ENCODE measurements at places on chromosomes 11 and 22.

GRCh38 chr11:10394229-10395101 lies 60.6 kb upstream of the AMPD3 start:
- DNase-seq, result peak; percentile 61

DNA sequence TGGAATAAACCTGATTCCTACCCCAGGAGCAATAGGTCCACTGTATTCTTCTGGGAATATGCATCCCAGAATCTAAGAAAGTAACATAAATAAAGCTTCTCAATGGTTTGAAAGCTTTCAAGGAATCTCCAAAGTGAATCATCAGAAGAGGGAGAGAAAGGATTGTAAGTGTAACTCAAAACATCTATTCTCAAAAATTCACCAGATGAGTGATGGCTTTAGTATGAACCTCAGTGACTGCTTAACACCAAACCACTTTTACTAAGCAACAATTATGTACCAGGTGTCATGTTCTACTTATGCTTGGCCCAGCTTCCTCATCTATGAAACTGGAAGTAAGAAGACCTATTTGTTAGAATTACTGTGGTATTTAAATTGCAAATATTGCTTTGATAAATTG lies 7.4 kb downstream of the RAB38 start:
- DNase-seq, result no peak

DNA sequence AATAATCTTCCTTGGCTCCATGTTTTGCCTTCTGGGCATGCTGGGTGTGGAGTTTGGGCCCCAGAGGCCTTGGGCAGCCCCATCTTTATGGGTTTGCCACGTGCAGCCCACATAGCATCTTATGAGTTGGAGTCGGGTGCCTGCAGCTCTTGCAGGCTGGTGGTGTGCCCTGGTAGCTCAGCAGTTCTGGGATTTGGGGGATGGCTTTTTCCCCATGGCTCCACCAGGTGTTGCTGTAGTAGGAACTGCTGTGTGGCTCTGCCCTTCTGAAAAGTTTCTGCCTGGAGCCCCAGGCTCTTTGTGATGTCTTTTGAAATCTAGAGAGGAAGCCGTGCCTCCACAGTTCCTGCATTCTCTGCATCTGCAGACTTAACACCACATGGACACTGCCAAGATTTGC lies 16.8 kb downstream of the EED start:
- DNase-seq, result no peak

GRCh38 chr11:133015457-133015856 lies 516.8 kb downstream of the OPCML start:
- no peak for DNase-seq

DNA sequence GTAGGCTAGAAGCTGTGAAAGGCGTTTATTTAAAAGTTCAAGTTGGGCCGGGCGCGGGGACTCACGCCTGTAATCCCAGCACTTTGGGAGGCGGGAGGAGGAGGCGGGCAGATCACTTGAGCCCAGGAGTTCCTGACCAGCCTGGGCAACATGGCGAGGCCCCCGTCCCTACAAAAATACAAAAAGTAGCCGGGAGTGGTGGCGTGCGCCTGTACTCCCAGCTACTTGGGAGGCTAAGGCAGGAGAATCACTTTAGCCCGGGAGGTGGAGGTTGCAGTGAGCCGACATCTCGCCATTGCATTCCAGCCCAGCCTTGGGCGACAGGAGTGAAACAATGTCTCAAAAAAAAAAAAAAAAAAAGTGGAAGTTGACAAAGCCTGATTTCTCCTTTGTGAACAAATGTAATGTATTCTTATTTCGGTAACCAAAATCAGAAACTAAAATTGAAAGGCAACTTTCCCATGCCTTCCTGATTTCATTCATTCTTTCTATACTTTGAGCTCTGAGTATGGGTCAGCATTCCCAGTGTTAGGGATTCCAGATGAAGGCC lies 825 bp downstream of the PTPMT1 start:
- DNase-seq, result peak; percentile 56

DNA sequence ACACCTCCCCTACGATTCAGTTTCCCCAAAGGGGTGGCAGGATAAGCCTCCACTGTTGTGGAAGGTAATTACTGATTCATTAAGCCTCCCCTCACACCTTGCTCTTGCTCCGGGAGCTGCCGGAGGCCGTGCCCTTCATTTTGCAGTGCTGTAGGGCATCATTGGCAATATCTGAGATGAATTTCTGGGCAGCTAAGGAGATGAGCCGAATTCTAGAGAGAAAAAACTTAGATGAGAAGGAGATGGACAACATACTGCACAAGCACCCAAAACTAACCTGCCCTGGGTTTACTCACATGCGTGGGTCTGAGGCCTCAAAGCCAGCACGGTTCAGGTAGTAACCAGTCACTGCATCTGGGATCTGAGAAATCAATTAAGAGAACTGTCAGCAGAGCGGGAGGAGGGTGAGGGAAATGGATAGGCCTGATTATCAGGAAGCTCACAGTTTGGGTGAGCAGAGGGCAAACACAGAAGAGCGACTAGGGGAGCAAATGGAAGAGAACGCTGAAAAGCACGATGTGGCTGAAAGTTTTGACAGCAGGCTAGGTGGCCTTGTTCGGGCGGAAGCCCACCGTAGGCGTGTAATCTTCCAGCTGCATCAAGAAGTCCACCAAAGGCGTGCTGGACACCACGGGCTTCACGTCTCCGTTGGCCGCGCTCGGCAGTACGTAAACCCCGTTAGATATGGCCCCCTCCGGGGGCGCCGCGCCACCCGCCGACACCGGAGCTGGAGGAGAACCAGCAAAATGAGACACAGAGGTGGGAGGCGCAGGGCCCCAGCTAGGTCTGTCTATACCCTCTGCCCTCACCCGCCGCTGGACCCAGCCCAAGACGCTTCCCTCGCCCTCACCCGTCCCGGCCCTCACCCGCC lies 689 bp downstream of the TAF10 start:
- DNase-seq, result no peak

- no peak for DNase-seq
These were observed 5.9 kb upstream of the UVRAG start for GRCh38 chr11:75809111-75809510.

DNA sequence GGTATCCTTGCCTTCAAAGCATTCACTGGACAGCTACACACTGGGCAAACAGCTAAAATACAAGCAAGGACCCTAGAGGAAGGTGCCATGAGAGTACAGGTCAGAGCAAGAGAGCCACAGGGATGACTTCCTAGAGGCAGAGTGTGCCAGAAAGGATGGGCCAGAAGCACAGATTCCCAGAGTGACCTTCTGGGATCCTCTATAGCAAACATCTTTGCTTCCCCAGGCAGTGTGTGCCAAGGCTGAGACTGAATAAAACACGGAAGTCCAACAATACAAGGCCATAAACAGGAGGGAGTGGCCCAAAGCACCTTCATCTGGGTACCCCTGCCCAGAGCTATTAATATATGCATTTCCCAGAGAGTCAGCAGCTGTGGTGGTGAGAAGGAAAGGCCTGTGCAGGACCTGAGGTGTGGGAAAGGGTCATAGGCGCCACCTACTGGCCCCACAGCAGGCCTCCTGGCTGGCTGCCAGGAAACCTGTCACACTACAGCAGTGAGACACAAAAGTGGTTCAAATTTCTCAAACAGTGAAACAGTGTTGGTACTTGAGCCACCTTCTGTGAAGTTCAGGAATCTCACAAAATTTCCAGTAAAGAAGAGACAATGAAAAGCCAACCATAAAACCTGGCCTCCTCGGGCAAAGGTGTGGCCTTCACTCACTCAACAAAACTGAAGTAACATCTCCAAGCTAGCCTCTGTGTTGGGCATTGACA lies 20.3 kb downstream of the CLPB start:
- DNase-seq, result peak; percentile 78

DNA sequence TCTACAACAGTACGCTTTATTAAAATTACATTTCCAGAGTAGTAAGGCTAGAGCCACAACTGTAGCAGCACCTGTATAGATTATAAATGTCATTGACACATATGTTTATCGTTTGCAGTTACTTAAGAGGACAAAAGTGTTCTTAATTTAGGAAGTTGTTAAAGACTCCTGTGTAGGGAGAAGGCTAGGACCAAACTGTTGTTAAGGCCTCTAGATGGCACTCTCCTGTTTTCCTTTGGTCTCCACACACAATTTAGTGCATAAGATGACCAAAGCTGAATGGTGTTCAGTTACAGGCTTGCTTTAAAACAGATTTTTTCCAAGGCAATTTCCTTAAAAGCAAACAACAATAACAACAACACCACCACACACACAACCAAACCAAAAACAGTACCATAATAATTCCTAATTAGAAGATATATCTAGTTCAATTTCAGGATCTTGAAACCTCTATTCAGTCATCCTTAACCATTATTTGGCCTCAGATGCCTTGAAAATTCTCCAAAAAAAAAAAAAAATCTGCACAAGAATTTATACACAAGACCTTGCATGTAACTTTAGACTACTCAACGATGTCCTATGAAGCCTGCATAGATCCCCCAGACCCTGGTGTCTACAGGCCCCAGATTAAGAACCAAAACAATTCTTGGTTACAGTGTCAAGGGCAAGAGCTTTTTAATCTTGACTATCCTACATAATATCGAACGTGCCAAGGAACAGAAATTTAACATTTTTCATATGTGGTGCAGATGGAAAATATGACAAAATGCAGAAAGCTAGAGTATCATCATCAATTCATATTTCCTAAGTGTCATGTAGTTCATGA lies 42.6 kb upstream of the APOA1 start:
- peak; percentile 81 for DNase-seq

DNA sequence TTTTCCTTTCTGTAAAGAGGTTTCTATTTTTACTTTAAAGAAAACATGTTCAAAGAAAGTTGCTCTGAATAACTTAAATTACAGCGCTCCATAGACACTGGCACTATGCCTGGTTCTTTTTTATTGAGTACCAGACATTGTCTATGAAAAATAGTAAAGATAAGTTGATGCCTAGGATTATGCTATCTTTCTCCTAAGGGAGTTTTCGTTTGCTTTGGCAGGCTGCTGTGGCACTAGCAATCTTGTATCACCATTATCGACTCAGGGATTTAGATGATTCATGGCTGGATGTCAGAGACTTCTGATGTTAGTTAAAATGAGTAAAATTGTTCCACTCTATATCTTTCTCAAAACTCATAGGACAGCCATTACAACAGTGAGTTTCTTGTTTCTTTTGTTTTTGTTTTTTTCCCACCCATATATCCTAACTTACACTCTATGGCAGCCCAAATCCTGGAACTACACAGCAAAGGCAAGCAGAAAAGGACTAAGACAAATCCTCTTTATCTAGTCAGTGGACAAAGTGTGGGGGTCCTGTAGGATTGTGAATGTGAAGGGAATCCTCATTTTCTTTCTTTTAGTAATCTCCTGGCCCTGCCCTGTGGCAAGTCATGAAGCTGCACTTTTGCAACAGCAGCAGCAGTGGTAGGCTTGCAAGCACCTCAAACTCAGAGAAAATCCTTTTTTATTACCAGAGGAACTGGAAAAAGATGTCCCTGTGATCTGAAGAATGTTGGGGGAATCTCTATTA lies 20.7 kb downstream of the SLN start:
- DNase-seq, result no peak

DNA sequence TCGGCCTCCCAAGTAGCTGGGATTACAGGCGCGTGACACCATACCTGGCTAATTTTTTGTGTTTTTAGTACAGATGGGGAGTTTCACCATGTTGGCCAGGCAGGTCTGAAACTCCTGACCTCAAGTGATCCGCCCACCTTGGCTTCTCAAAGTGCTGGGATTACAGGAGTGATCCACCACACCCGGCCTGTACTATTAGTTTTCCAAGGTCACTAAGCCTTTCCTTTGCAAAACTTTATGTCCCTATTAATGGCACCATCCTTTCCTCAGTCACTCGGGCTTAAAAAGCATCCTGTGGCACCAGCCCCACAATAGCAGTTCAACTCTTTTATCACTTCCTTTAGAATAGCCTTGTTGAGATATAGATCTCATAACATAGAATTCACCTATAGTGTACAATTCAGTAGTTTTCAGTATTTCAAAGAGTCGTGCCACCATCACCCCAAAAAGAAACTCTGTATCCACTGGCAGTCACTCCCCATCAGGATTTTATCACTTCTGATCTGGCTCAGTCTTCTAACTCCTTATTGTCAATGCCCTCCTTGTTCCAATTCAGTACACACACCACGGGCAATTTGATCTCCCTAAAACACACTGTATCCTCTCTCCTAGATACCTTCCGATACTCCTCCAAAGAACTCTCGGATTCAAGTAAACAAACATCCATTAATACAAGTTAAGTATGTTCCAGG lies 921 bp upstream of the BCL2L13 start:
- no peak for DNase-seq

- DNase-seq, result no peak
These were observed 76.3 kb upstream of the IGLL5 start for GRCh38 chr22:22811016-22812009.

DNA sequence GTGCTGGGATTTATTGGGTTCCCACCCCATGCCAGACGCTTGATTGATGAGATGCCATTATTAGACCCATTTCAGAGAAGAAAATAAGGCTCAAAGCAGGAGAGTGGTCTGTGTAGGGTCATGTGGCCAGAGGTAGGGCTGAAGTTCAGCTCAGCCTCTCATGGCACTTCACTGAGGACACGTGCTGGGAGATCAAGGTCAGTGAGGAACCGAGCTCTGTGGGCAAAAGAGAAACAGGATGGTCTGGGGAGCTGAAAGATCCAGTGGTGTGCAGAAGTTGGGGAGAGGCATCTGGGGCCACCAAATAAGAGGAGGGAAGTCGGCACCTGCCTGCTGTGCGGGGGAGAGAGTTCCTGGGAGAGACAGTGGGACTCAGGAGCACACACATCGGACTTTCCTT lies 19.6 kb downstream of the RHOD start:
- DNase-seq, result no peak

Measured in T47D (cell line).